ENCODE measurements at places on chromosomes 3 and 15. TPM values are rescaled to one million over a fixed set of nuclear protein-coding genes. Genes with fewer than 3 reads are reported as not detected.

Gene ITGA11
- 0.14 TPM for total RNA-seq

Gene MOBP
- total RNA-seq, result 0.13 TPM

Gene SPTSSB
- not detected for total RNA-seq

Gene GLDN
- total RNA-seq, result not detected

Gene PRR23E
- not detected for total RNA-seq

Gene AHSG
- not detected for total RNA-seq

Gene DVL3
- 27.1 TPM for total RNA-seq

Gene RPL32
- 1,264 TPM for total RNA-seq

Gene CCR3
- total RNA-seq, result not detected

Gene CP
- total RNA-seq, result under 0.01 TPM

Gene VWA5B2
- total RNA-seq, result not detected

Gene MST1R
- 2.2 TPM for total RNA-seq

Gene XCR1
- not detected for total RNA-seq

Gene MORC1
- total RNA-seq, result not detected

Gene HRG
- total RNA-seq, result not detected

Gene UNC13C
- total RNA-seq, result under 0.01 TPM

Gene C2CD4B
- total RNA-seq, result 21.7 TPM

Gene CD86
- total RNA-seq, result not detected

Gene IL17RB
- 0.22 TPM for total RNA-seq

Gene CLDN11
- 7.5 TPM for total RNA-seq

Gene GOLGA6L7
- not detected for total RNA-seq
